SHP77 treated with DMSO at 0.1 percent for 48 hours (cell line): ENCODE measurements at places on chromosomes 12 and 14.

GRCh38 chr12:98821866-98822265 is 176.8 kb downstream of the APAF1 start:
- no peak for DNase-seq

- DNase-seq: no peak
Observed at GRCh38 chr12:43206396-43206795, 345.6 kb downstream of the ADAMTS20 start.

- DNase-seq: no peak
Observed at GRCh38 chr12:92111256-92111655, 34.4 kb downstream of the BTG1 start.

- no peak for DNase-seq
Observed at GRCh38 chr12:108666401-108666881, 32.7 kb upstream of the SELPLG start.

GRCh38 chr12:9372202-9372601 is 164.0 kb upstream of the PZP start:
- no peak for DNase-seq

- no peak for DNase-seq
Observed at GRCh38 chr14:35389315-35389667, 15.3 kb downstream of the NFKBIA start.

DNA sequence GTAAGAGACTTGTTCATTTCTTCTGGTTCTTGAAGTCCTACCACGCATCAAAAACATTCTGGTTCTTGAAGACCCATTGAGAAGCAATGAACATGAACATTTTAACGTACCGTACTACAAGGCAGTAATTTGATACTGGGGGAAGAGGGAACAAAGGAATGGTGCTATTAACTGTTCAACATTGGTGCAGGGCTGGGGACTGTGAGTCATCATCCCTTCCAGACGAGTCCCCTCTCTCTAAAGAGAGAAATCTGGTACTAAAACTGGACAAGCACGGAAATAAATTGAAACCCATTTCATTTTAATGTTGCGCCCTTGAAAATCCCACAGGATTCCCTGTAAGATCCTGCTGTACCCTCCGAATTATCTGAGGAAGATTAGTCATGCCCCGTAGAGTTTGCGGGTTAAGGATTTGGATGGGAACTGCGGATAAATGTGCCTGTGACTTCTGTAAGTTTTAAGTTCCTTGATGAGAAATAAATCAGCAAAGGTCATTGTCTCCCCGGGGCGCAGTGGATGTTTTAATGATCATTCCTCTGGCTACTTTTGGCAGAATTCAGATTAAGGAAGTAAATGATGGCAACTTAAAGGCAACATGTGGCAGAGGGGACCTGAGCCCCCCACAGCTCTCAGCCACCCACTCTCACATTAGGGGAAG is 78.6 kb downstream of the KCNK13 start:
- no peak for DNase-seq
